ENCODE measurements at places on chromosomes 16 and 17.

DNA sequence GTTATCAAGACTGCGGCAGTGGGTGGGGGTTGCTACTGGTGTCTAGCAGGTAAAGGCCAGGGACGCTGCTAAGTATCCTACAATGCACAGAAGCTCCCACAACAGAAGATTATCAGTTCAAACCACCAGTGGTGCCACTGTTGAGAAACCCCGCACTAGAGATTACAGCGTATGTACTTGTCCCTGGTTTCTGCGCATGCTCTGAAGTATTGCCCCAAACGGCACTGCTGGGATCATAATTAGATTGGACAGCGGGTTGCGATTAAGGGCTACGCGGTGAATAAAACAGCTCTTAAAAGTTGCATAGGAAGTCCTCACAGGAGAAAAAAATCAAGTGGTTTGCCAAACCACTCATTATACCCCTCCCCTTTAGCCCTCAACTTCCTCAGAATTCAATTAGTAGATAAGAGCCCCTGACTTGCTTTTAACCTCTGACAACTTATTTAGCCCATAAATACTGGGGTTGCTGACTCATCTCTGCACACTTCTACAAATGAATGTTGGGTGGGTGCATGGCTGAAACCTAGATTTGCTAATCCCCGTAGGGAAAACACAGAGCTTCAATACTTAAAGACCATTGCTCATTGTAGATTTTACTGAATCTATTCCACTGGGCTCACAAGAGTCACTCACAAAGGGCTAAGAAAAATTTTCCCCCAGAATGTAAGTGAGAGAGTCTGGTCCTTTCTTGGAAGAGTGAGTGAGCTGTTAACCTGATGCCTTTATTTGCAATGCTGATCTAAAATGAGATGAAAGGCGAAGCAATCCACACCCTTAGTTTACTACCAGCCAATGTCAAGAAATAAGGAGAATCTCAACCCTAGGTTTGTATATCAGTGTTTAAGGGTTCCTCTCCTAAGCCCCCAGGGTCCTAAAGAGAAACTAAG lies 91.8 kb downstream of the RGS9 start:
- DNase-seq, result peak; percentile 17

- DNase-seq, result no peak
Observed at GRCh38 chr17:57924677-57925076, 30.5 kb downstream of the CUEDC1 start.

GRCh38 chr16:27315333-27316037 lies 1.7 kb downstream of the IL4R start:
- DNase-seq, result peak; percentile 60

DNA sequence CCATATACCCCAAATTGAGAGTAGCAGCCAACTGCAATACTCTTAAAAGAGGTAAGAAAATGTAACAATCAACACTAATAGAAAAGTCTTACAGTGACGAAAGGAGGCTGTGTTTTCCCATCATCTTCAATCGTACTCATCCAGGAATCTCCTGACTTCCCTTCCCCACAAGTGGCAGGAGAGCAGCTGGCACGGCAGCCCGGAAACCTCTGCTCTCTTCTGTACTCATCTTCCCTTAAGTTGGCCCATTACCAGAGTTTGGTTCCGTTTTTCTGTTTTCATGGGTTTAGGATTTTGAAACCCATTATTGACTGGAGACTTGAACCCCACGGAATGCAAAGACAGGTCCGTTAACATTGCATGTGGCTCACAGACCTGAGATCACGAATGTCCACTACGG lies 11.7 kb upstream of the CD300H start:
- DNase-seq, result no peak

DNA sequence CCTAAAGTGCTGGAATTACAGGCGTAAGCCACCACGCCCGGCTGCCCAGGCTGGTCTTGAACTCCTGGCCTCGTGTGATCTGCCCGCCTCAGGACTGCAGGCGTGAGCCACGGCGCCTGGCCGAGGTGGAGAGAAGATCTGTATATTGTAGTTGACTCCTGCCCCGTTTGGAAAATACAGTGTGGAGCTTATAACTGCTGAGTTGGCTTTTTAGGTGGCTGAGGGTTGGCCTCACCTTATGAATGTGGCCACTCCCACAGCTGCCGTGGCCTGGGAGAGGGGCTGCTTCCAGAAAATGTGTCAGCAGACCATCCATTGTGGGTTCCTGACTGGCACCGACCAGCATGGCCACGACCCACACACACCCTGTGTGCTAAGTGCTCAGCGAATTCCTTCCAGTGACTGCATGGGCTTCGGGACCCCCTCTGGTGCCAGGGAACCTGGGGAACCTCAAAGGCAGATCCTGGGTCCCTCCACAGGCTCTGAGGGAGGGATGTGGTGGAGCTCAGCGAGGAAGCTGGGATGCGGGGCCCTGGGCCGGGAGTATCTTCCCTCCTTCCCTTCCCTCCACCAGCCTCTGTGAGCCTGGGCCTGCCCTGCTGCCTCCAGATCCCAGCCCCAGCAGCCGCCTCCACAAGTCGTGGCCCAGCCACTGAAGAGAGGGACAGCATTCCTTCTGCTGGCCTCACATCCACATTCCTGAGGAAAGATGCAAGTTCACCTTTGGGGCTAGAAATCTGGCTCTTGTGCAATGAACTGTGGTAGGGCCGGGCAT lies 10.9 kb upstream of the RAB11FIP3 start:
- no peak for DNase-seq

DNA sequence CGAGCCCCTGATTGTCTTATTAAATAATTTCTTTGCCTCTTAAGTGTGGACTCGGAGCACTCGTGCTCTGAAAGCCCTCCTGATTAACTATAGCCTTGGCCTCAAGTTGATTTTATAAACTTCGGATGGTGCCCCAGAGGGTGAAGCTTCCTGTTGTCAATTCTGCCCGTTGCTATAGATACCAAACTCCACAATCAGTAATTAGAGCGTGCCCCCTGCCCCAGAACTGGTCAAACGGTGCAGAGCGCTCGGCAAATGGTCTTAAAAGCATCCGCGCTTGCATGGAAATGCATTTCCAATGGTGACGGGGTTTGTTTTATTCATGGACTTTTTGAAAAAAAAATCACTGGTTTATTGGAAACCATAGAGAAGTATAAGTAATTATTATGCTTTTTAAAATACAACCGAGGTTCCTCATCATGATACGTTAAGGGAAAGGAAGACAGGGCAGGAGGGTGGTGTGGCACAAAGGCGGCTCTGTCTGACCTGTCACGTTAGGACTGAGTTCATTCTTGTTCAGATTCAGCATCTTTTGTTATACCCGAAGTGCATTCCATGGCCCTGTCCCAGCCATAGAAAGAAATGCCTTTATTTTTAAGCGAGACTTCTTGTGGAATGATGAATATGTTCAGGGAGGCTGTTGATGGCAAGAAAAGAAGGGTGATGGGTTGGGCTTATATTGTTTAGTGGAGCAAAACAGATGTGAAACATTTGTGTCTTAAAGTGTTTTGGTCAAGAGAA lies 476.4 kb downstream of the MAF start:
- DNase-seq, result no peak

GRCh38 chr17:76593959-76594358 lies 8.3 kb upstream of the ST6GALNAC2 start:
- DNase-seq, result no peak

GRCh38 chr16:2469399-2470233 lies 1.5 kb upstream of the NTN3 start:
- no peak for DNase-seq

DNA sequence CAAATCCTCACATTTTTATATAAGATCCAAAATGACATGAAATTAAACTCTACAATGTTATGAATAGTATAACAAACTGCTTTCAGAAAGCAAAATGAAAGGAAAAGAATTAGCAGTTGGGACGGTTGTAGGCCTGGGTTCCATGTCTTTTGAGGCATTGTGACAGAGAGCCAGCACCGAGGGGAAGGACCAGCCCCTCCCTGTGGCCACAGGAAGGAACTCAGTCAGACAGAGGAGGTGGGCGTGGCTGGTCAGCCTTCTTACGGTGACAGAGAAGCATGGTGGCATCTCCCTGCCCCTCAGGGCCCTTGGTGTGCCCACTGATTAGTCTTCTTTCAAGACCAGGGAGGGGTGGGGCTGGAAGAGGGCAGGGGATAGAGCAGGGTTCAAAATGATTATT lies 5.7 kb downstream of the ZNF319 start:
- DNase-seq, result peak; percentile 83

DNA sequence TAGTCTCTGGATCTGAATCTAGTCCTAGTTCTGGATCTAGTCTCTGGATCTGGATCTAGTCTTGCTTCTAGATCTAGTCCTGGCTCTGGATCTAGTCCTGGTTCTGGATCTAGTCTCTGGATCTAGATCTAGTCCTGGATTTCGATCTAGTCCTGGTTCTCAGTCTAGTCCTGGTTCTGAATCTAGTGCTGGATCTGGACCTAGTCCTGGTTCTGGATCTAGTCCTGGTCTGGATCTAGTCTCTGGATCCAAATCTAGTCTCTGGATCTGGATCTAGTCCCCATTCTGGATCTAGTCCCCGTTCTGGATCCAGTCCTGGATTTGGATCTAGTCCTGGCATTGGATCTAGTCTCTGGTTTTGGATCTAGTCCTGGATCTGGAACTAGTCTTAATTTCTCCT lies 29.9 kb upstream of the VAT1L start:
- DNase-seq, result no peak

- DNase-seq, result peak; percentile 33
Observed at GRCh38 chr17:2120586-2121335, 65.9 kb downstream of the HIC1 start.

DNA sequence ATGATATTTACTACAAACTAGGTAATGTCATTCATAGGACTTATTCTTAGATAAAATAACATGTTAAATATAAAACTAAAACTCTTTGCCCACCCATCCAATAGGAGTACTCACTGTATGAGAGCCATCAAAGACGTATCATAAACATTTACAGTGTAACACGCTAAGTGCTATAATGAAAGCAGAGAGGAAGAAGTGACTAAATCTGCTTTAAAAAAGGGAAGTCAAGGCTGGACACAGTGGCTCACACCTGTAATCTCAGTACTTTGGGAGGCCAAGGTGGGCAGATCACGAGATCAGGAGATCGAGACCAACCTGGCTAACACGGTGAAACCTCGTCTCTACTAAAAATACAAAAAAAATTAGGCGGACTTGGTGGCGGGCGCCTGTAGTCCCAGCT lies 32.4 kb downstream of the SPAG9 start:
- DNase-seq, result no peak

GRCh38 chr16:80695020-80695419 lies 109.4 kb downstream of the CDYL2 start:
- no peak for DNase-seq

DNA sequence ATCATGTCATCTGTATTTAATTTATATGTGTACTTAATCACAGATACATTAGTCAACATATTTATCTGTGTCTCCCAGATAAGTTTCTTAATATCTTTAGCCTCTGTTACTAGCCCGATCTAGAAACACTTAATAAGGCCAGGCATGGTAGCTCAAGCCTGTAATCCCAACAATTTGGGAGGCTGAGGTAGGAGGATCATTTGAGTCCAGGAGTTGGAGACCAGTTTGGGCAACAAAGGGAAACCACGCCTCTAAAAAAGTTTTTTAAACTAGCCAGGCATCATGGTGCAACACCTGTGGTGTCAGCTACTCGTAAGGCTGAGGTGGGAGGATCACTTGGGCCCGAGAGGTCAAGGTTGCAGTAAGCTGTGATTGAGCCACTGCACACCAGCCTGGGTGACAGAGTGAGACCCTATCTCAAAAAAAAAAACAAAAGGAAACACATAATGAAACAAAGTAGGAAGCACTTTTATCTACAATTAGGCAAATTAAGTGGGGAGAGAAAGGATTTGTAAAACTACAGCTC lies 9.4 kb downstream of the SKA2 start:
- DNase-seq, result no peak

- no peak for DNase-seq
Observed at GRCh38 chr16:14186795-14187221, 115.7 kb downstream of the MRTFB start.

- no peak for DNase-seq
Observed at GRCh38 chr17:56392321-56392720, 201.2 kb upstream of the NOG start.

GRCh38 chr17:9434642-9435057 lies 141.0 kb downstream of the STX8 start:
- no peak for DNase-seq

DNA sequence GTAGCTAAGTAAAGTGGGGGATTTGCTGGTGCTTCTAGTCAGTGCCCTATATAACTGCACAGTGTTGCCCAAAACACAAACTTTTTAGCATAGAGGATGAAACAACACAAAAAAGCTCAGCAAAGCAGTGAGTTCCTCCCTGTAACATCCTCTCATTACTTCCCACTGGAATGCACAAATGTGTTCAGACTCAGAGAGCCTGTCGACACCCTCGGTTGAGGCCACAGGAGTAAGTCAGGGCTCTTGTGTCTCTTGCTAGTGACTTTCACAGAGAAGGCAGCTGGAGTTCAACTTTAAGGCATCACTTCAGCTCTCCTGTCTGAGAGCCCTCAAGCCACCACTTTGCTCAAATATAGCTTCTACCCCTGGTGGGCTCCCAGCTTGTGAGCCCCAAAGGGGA lies 107.2 kb upstream of the NETO2 start:
- DNase-seq, result no peak

DNA sequence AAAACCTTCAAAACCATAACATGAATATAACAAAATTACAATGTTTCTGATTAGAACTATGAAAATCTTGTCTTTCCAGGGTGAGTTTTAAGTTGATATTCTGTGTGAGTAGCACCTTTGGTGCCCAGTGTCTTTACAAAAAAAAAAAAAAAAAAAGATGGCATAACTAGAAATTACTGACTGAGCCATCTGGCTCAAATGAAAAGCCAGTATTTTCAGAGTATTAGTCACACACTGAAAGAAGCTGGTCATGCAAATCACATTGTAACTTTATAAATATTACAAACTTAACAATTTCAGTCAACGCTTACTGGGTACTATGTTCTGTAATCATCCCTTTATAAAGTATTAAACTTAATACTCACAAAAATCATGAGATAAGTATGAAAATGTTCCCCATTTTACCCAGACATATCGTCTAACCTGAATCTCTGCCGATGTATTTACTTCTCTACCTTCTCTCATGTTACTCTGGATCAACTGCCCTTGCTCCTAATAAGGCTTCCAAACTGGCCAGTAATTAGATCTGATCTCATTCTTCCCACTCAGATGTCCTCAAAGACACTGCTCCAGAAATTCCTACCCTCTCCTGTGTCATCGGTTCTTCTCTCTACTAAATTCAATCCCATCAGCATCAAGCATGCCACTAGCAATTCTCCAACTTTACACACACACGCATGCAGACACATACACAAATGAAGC lies 25.4 kb downstream of the UBE2G1 start:
- no peak for DNase-seq

- DNase-seq, result no peak
Observed at GRCh38 chr17:81527591-81528383, at the start of gene FSCN2. TSS of gene FSCN2 (plus strand) at chr17:81528377. CDS start at chr17:81528532, 155 bp downstream.

DNA sequence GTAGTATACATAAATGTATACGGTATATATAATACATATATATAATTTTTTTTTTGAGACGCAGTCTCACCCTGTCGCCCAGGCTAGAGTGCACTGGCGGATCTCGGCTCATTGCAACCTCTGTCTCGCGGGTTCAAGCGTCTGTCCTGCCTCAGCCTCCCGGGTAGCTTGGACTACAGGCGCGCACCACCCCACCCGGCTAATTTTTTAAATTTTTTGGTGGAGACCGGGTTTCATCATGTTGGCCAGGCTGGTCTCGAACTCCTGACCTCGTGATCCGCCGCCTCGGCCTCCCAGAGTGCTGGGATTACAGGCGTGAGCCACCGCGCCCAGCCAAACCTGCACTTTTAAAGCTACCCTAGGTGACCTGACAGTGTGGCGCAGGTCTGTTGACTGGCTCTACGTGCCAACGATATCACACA lies 745 bp downstream of the PAM16 start:
- no peak for DNase-seq

- DNase-seq, result no peak
Observed at GRCh38 chr16:2953706-2954627, 10.1 kb upstream of the KREMEN2 start.

- DNase-seq, result peak; percentile 47
Observed at GRCh38 chr17:78484271-78485246, 92.6 kb downstream of the DNAH17 start.

Data from inflammatory macrophage treated with lipopolysaccharide for 1 hour (primary cell).